ENCODE measurements at places on chromosomes 6 and 20.

DNA sequence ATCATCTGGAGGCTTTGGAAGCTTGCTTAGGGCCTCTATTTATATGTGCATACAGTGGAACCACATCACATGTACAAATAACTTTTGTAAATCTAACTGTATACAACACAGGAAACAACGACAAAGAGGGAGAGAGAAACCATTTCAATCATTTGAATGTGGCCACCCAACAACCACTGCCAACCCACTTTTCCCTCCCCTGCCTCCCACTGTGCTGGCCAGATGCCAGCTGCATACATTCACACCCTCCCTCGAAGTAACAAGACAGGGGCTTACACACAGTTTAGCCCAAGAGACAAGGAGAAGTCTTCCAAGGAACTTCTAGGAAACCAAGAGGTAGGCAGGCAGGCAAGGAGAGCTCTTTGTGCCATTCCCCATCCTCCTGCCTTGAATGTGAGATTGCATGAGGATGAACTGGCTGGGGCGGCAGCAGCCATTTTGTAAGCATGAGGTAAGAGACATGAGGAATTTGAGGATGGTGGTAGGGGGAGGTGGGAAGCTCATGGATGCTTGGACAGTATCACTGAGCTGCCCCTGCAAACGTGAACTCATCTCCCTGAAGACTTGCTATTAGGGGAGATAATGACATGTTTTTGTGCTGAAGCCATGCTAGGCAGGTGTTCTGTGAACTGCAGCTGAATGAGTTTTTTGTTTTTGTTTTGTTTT lies 18.2 kb downstream of the BMP7 start:
- DNase-seq = no peak

GRCh38 chr20:19995220-19995863 lies 21.8 kb upstream of the NAA20 start:
- no peak for DNase-seq

GRCh38 chr6:1481286-1481685 lies 91.9 kb downstream of the FOXF2 start:
- DNase-seq = no peak

DNA sequence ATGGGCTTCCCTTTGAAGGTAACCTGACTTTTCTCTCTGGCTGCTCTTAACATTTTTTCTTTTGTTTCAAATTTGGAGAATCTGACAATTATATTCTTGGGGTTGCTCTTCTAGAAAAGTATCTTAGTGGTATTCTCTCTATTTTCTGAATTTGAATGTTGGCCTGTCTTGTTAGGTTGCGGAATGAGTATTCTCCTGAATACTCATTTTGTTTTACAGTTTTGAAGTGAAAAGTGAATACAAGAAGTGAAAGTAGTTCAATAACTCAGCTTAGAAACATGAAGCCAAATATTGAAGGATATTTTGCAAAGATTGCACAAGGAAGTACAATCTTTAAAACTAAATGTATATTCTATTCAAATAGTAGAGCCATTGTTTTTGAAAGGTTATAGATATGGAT lies 120.2 kb upstream of the MAP3K4 start:
- no peak for DNase-seq

GRCh38 chr20:58986968-58987517 lies 6.0 kb downstream of the NELFCD start:
- DNase-seq = no peak

GRCh38 chr20:53789989-53790675 lies 196.5 kb upstream of the ZNF217 start:
- no peak for DNase-seq

DNA sequence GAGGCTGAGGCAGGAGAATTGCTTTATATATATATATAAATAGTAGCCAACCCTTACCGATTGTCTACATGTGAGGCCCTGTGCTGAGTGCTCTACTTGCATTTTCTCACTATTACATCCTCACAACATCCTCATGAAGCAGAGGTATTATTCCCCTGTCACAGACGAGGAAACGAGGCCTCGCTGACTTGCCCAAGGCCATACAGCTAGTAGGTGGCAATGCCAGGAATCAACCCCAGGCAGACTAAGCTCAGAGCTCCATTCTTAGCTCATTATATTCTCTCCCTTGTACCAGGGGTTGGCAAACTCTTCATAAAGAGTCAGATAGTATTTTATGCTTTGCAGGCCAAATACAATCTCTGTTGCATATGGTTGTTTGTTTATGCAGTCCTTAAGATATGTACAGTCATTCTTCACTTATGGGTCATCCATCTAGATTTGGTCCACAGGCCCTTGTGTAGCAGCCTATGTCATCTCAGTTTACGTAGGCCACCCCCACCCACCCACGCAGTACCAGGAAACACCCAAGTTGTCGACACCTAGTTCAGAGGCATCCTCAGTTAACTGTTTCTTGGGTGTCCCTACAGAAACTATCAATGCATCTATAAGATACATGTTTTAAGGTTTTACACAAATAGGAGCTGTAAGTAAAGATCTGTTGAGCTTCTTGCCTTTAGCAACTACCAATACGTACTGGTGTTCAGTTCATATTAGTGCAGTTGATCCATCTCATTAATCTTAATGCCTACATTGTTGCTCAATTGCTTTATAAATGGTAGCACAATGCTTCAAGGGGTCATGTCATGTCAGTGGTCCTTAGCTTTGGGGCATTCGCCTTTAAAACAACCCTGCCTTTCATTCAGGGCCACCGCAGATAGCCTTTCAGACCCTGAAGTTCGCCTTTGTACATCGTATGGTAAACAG lies 3.0 kb downstream of the CASS4 start:
- DNase-seq = no peak

DNA sequence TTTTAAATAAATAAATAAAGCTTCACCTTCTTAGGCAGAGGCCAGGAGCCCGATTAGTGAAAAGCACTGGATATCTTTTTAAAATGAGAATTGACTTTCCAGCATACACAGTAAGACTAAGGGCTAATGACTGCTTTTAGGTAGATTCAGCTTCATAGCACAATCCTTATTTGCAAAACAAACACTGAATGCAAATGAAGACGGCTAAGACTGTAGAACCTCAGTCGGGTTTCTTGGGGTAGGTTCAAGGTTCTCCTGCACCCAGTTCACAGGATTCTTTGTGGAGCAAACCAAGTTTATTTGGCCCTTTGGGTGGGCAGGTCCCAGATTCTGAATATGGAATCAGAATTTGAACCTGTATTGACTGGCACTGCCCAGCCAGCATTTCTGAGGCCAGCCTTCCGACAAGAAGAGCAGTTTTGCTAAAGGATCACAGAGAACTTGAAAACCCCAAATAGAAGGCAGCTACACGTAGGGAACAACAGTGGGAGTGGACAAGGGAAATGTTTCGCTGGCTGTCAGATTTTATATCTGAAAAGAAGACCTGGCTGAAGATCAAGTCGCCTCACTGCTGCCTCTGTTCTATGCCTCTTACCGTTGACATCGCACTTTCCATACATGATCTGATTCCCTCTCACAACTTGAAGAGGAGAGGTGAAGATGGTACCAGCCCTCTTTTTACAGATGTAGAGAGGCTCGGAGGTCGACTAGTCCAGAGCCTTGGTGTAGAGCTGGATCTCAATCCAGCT lies 8.2 kb downstream of the TRERF1 start:
- no peak for DNase-seq

GRCh38 chr6:16420715-16421461 lies 182.5 kb downstream of the GMPR start:
- DNase-seq = no peak

DNA sequence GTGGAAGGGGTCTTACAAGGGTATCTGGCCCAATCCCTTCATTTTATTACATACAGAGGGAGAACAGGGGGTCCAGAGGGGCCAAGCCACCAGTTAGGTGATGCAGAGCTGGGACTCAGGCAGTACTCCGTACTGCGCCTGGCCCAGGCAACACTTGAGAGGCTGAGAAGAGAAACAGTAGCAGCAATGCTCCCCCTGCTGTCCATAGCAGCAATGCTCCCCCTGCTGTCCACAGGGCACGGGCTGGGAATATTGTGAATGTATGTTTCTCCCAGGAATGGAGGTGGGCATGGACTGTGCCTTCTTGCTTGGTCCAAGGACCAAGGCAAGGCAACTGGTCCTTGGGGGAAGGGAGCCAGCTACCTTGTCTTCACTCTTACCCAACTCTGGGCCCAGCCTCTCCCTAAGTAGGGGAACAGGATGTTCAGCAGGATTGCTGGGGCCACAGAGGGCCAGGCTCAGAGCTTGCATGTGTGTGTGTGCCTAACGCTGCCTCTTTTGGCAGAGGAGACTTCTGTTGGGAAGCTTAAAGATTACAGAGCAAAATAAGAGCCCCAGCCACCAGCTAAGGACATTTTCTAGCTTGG lies 14.8 kb upstream of the FAM83C start:
- no peak for DNase-seq

DNA sequence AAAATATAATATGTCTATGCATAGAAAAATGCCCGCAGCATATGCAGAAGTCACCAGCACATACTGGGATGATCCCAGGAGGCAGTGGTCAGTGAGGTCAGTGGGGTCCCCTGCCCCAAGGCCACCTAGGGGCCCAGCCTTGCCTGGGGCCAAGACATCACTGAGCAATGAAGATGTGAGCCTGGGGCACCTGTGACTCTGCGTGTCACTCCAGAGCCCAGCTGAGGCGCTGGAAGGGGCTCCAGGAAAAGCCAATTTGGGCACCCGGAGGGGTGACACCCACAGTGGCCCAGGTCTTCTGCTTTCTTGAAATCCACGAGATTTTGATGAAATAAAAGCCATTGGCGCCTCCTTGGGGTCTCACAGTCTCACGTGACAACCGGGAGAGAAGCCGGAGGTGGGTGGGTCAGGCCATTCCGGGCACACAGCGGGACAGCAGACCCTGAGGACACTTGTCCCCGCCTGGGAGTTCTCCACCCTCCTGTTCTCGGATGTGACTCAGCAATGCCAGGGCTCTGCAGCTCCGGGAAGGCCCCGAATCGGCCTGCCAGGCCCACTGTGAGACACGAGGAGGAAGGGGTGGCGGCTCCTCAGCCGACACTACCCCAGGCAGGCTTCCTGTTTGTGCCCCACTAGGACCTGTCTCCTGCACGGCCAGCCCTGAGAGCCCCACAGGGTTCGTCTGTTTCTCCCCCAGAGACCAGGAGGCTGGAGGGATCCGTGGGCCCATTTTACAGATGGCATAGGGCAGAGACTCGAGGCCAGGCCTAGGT lies 24.4 kb upstream of the SLCO4A1 start:
- DNase-seq = peak; percentile 82

GRCh38 chr20:12383821-12384220 lies 466.1 kb downstream of the BTBD3 start:
- DNase-seq = no peak

DNA sequence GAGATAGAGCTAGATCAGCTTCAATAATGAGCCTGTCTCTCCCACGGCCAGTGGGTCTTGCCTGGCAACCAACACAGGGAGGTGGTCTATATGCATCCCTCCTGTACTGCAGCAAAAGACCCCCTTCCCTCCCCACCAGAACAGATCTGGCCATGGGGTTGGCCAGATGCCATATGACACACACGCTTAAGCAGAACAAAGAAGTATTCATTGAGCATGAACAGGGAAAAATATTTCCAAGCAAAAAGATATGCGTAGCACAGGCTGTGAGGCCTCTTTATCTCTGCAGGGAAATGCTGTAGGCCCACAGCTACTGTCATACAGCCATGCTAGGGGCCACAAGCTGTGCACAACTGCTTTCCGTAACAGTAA lies 73.4 kb upstream of the NRSN1 start:
- no peak for DNase-seq

DNA sequence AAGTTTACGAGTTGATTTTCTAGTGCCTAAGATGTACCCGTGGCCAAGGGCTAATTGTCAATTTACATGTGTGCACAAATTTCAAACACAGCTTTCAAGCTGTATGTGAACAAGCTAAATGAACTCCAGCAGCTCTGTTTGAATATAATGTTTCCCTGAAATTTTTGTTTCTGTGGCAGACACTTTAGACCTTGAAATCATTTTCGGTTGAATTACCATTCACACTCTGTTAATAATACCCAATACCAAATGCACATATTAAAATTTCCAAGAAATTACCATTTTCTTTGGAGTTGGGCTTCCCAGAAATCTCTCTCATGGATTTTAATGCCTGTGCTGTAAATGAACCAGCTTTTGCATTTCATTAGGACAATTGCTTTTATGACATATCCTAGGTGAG lies 506.1 kb upstream of the ID4 start:
- DNase-seq = no peak

DNA sequence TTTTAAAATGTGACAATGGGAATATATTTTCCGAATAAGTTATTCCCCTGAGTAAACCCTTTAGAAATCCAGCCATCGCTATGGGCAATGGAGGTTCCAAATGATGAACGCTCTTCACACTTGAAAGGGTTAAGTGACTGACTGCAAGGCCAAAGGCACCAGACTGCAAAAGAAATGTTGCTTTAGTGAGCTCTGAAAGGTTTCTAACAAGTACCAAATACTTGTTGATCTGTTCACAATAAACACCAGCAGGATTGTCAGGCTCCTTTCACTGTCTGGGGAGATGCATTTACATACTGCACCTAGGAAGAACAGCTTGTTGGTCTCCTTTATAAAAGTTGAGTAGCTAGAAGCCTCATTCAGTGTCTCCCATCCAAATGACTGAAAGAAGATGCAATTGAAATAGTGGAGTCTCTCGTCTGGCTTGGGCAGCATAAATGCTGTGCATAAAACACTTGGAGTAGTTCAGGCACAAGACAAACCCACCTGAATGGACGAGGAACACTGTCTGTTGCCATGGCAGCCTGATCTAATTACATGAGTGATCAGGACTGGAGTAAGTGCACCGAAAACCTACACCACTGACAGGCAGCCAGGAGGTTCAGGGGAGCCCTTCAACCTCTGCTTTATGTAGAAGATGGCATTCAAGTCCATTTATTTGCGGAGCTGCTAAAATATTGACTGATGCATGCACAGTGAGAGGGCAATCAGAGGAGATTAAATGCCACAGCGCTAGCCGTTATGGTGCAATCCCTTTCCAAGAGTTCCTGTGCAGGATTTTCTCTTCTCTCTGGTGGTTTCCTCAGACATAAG lies 2.9 kb downstream of the ATXN1 start:
- DNase-seq = no peak

DNA sequence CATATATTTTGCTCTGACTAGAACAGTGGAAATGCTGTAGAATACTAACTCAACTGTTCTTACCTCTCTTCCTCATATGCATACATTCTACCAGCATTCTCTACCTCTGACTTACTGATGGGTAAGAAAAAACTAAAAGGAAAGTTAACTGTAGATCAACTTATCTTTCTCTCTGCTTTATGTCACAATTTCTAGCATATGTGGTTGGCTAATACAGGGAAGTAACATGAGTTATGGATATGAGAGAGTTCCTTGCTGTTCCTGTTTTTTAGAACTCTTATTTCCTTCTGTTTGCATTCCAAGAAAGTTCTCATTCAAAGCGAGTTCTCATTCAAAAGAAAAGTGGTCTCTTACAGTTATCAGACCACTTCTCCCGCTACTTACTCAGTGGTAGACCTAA lies 226.8 kb upstream of the SGK1 start:
- DNase-seq = no peak
